ENCODE measurements at places on chromosomes 5 and 9.
A peak's percentile ranks its signal among the peaks of the same experiment; 100 is the strongest.

DNA sequence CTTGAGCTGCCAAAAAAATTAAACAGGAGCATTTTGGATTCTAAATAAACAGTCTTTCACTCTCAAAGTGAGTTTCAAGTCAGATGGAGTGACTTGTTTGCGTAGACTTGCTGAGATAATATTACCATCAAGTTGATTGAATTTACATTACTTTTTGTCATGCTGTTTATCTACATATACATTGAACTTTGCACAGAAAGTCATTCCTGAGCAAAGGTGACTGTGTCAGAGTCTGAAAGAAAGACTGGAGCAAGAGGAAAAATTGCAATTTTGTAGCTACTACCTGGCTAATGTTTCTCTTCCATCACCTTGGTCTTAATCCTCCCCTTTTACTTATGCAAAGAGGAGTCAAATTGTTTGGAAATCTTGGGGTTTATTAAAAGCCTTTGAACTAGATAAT is 179.4 kb downstream of the PTTG1 start:
- DNase-seq: no peak

GRCh38 chr9:81822301-81822865 is 105.8 kb upstream of the SPATA31D4 start:
- no peak for DNase-seq

DNA sequence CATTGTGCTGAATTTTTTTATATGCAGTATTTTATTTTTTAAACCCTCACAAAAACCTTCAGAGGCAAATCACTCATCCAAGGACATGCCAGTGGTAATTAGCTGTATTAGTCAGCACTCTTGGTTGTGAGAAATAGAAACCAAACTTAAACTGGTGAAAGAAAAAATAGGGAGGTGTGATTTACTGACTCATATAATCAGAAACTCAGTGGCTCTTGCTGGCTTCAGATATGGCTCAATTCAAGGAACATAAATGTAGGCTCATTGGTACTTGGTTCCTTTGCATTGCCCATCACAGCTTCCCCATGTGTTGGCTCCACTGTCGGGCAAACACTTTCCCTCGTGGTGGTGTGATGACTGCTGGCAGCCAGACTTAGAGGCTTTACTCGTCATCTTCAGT is 497.2 kb downstream of the MAT2B start:
- DNase-seq: no peak

DNA sequence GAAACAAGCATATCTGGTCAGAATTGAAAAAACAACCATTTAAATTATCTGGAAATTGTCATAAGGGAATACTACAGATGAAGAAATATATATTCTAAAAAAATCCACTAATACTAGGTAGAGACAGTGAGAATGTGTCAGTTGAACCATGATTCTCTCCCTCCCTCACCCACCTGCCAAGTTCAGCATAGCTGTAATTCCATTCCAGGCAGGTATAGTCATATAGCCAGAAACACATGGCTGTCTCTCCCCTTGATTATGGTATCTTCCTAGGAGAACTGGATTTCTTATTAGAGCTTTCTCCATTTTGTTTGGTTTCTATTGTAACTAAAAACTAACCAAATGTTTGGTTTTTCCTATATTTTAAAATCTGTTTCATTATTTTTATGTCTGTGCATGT is 509.2 kb downstream of the CDH10 start:
- no peak for DNase-seq

DNA sequence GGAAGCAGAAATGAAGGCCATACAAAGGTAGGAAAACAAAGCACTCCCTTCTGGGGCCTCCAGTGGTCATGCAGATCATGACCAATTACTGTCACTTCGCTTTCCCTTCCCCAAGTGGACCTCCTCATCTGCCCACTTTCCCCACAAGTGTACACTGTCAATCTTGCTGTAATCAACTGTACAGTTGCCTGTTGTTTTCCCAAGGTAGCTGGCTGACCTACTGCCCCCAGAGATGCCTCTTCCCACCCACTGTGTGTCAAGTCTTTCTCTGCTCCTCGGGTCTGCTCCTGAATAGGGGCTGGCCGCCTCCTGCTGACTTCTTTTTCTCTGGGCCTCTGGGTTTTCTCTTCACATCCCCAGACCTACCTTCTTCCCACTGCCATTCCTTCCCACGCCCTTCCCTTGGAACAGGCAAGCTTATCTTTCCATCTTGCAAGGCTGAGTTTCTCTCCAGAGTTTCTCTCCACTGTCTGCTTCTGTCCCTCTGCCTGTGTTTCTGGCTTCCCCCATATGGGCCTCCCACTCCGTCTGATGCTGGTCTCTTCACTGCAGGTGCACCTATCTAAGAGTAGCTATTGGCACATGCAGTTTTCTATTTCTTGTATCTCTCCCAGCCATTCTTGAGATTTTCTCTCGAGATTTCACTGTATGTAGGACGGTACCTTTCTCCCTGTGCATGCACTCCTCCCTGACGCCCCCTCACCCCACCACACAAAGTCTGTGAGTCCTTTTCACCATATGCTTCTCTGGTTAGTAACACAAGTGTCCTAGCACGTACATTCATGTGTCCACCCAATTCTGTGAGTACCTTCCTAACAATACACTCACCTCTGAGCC is 2.4 kb downstream of the ELL2 start:
- DNase-seq: peak; percentile 19

All from NAMALWA (cell line).